Renal pelvis (tissue), 12 donors: ENCODE measurements at places on chromosomes 1 and 21. TPM values are rescaled to one million over a fixed set of nuclear protein-coding genes. Genes with fewer than 3 reads are reported as not detected.

Gene KRTAP19-6
- polyA plus RNA-seq: not detected

Gene NIBAN1
- 3.4 TPM for polyA plus RNA-seq

Gene PTGS2
- 0.84 TPM for polyA plus RNA-seq

Gene SYNJ1
- 12.2 TPM for polyA plus RNA-seq

Gene HCRTR1
- 0.39 TPM for polyA plus RNA-seq

Gene KCNA2
- 0.44 TPM for polyA plus RNA-seq

Gene LEPR
- 7.7 TPM for polyA plus RNA-seq

Gene OR2T6
- not detected for polyA plus RNA-seq

Gene SARS1
- 117 TPM for polyA plus RNA-seq

Gene STPG1
- 13.4 TPM for polyA plus RNA-seq

Gene GSTM1
- 2.3 TPM for polyA plus RNA-seq

Gene C4BPA
- 0.56 TPM for polyA plus RNA-seq

Gene GJB3
- 0.26 TPM for polyA plus RNA-seq

Gene FCRL1
- polyA plus RNA-seq: 0.09 TPM

Gene NHLH1
- 0.18 TPM for polyA plus RNA-seq
